ENCODE measurements at places on chromosomes 12 and 14. TPM values are rescaled to one million over a fixed set of nuclear protein-coding genes. Genes with fewer than 3 reads are reported as not detected.

The PPP1CC gene
- 111 TPM for total RNA-seq

The GLT8D2 gene
- total RNA-seq, result 1.6 TPM

The PRICKLE1 gene
- total RNA-seq, result 3.4 TPM

The NKX2-1 gene
- 9.1 TPM for total RNA-seq

The AICDA gene
- not detected for total RNA-seq

The TEX22 gene
- total RNA-seq, result not detected

The LMO3 gene
- total RNA-seq, result 10.9 TPM

All from airway epithelial cell (primary cell).